Hematopoietic multipotent progenitor cell treated with erythropoietin and hydrocortisone succinate and interleukin-3 and kit ligand, for 8 days (in vitro differentiated cells): ENCODE measurements at places on chromosomes 7 and 10.

GRCh38 chr7:118590107-118590506 lies 365.6 kb downstream of the ANKRD7 start:
- DNase-seq = peak; percentile 38

GRCh38 chr10:86440874-86441843 lies 74.6 kb upstream of the GRID1 start:
- no peak for DNase-seq

DNA sequence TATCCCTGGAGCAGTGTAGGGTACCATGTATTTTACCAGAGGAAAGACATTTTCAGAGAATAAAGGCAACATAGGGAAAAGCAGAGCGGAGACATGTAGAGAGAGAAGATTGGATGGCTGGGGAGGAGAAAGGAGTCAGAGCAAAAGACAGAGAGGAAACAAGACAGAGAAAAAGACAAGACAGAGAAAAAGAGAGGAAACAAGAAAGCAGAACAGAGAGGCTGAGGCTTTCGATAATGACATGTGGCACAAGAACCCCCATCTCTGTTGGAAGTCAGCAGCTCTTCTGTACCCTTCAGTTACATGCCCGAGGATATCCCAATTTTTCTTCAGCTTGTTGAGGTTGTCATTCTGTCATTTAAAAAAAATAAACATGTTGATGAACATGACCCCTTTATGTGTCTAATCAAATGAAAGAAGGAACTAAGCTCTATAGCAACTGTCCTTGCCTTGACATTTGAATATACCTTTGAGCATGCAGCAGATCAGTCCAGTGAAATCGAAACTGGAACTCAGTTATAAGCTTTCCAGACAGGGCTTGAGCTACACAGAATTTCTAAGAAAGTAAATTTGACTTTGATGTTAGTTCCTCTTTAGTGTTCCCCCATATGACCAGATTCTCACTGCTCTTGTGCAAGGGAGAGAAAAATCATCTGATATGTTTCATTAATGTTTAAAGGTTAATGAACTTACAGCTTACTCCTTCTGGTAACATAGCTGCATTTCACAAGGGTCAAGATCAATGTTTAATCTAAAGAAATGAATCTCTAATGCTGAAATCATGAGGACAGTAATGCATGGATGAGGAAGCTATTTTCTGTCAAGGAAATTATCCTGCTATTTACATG lies 75.1 kb upstream of the SP4 start:
- DNase-seq = peak; percentile 43

DNA sequence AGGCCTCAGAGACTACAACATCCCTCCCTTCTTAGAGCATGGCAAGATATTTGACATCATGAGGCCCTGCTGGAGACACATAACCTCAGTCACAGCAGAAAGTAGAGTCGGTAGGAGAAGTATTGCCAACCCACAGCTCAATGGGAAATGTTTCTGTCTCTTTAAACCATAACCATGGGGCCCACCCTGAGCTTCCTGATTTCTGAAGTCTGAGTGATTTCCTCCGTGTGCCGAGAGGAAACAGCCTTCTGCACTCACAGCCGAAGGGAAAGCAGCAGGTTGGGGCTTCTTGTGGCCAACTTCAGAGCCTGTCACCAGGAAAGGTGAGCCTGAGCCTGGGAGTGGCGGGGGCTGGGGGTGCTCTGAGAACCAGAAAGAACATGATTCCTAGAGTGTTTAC lies at the start of gene GIMAP1:
Gene GIMAP1 (plus strand): TSS at position 246 of the 400 bp plus-strand sequence. CDS start 2,435 bp downstream, outside the sequence.
- no peak for DNase-seq

DNA sequence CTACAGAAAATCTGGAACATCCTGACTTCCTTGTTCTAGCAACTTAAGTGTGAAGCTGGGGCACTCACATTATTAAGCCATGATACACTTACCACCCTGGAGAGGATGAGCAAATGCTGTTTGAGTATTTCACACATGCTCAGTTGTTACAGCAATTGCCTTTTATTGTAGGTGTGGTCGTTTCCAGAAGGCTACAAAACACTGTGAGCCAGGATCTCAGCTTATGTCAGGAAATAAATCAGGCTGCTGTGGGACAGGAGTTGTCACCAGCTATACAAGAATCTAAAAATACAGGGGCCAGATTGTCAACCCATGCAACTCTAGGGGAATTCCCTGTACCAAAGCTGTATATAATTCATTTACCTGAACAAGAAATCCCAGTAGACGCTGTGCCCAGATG lies 273.3 kb upstream of the SP4 start:
- no peak for DNase-seq

DNA sequence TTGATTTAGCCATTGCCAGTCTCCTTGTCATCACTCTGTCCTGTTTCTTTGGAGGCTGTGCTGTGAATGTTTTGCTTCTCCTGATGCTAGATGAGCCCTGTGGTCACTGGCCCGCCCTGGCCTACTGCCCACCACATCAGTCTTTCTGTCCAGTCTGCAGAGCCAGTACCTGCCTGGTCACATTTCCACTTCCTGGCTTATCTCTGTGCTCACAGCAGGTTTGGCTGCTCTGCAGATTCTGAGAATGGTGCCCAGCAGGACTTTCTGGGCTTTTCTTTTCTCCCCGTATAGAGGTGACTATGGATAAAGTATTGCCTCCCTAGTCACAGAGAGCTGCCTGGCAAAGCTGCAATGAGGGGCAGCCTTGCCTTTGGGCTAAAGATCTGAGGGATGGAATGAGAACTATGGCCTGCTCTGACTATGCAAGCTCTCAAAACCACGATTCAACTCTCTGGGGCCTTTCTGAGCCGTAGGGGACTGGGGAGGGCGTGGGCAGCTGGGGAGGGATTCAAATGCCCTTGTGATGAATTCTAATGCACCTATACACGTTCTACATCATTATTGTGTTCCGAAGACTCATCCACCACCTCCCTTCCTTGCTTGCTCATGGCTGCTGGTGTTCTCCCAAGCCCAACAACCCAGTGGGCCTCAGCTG lies 410.4 kb upstream of the NPVF start:
- DNase-seq = no peak

DNA sequence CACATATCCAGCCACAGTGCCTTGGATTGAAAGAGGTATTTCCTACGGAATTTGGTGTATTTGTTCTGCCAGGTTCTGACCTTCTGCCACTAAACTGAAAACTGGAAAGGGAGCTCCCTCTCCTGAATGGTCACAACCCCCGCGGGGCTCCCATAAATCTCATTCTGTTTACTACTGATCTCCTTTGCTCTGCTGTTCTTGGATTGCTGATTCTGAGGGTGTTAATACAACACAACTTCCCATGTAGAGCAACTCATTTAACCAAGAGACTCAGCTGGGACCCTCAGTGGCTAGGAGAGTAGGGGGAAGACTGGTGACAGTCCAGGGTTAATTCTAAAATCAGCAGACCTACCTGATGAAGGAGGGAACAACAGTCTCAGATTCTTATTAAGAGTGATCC lies 662.9 kb downstream of the INHBA start:
- DNase-seq = no peak

DNA sequence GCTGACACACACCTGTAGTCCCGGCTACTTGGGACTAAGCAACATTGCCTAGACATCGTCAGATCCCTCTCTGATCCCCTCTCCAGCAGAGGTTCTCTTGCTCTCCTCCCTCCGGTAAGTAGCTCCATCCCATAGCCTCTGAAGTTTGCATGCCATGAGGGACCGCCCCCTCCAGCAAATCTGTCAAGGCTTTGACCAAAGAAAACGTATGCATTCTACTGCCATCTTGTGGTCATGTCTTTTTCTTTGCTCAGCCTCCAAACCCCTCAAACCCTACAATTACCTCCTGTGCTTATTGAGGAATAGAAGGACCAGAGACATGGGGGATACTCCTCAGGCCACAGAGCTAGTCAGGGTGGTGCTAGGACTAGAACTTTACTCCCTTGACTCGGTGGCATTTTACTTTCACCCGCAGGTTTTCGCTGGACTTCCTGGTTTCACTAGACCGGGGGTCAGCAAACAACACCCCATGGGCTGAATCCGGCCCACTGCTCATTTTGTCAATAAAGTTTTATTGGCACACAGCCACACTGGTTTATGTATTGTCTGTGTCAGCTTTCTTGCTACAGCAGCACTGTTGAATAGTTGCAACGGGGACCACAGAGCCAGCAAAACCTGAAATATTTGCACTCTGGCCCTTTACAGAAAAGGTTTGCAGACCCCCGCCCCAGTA lies 202.6 kb upstream of the FOXK1 start:
- DNase-seq = peak; percentile 67

GRCh38 chr10:27696466-27696865 lies 49.2 kb downstream of the MKX start:
- no peak for DNase-seq

DNA sequence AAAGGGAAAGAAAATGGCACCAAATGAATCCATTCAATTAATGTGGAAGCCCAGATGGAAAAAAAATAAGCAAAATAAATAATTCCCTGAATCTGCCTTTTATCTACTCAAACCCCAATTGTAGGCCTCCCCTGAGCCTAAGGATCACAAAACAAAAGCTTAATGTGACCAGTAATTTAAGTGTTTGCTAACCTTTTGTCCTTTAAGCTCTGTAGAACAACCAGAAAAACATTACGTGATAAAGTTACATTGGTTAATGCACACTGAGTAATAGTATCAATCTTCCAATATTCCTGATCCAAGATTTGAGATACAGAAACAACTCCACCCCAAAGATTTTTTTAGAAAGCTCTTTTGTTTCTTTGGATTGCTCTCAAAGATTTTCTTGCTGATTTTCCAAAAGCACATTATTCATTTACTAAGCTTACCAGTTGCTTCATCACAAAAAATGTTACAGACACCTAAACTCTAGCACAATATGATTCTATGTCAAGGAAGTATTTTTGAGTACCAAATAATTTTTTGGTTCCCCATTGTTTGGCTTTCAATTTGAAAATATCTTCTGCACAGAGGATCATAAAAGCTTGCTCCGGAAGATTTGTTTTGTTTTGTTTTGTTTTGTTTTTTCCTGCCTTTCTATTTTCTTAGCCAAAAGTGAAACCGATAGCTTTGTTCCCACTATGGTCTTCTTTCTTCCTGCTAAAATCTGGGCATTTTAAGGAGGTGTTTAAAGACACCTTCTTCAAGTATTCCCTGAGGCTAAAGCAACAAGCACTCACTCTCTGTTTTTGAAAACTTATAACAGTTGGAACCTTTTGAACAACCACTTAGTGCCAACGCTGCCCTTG lies 54.2 kb downstream of the TRIL start:
- no peak for DNase-seq

DNA sequence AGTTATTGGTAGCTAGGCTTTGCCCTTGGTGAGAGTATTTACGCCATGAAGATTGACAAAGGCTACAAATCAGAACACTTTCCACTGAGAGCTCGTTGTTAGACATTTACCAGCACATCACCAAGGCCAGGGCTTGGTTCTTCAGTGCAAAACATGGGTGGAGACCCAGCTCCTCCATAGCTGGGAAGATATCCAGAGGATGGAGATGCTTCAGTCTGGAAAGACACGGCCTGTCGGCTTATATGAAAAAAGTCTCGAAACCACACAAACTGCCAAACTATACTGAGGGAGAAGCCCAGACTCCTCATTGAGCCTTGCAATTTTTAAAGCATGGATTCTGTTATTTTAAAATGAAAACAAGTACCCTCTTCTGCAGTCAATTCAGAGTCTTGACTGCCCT lies 83.4 kb upstream of the ANLN start:
- DNase-seq = no peak

DNA sequence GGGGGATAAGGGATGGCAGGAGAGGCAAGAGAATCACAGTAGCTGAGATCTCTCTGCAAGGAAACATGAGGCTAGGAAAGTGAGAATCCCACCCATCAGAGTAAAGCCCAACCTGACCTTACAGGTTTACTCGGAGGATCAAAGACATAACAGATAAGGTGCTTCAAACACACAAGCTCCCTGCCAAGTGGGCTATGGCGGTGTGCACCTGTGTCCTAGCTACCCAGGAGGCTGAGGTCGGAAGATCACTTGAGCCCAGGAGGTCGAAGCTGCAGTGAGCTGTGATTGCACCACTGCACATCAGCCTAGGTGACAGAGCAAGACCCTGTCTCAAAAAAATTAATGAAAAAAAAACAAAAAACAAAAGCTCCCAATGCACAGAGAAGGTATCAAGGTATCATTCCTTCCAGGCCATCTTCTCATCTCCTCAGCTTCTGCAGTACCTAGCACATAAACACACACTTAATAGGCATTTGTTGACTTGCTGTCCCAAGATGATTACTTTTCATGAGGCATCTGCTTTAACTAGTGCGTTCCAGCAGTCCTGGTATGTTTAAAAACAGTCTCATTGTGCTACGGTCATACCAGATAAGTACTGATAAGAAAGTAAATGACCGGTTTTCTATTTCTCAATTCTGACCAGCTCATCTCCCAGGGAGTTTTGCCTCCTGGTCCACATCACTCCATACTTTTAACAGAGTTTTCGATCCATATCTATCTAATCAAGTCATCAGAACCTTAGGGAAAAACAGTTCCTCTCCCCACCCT lies 13.3 kb downstream of the GNA12 start:
- DNase-seq = no peak

DNA sequence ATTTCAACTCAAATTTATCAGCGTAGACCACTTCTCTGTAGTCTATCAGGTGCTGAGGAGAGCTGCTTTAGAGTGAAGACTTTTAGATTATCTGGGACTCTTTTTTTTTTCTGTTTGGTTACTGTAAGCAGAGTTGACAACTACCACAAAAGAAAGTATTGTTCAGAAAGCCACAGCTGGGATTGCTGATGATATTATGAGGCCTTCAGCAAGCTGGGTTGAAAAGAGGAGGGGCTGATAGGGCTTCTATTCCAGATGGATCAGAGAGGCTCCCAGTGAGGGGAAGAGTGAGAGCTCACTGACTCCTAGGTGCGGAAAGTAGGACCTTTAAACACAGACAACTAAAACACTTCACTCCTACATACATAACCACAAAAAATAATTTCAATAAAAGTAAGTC lies 188.5 kb upstream of the FERD3L start:
- DNase-seq = no peak

- no peak for DNase-seq
Measured at GRCh38 chr10:17729630-17730029, 22.4 kb upstream of the TMEM236 start.

DNA sequence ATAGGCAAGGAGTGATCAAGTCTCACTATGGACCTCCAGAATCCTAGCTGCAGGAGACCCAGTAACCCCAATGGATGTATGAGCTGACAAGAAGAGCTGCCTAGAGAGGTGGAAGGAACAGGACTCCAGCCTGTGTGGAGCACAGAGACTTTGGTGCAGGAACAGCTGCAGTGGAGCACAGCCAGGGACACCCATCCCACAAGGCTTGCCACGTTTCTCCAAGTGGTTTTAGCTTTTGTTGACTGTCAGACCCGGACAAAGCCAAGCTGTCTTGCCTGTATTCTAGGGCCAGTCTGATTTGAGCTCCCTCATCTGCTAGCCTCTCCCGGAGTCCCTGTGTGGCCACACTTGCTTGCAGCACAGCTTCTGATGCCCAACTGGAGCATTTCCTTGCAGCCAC lies 224.7 kb downstream of the CHRM2 start:
- no peak for DNase-seq

GRCh38 chr7:157707983-157708918 lies 371.4 kb downstream of the DNAJB6 start:
- DNase-seq = no peak

- DNase-seq = no peak
Measured at GRCh38 chr10:87534173-87534858, 29.6 kb downstream of the MINPP1 start.

- DNase-seq = no peak
Measured at GRCh38 chr7:11252011-11252607, 278.4 kb downstream of the PHF14 start.

- no peak for DNase-seq
Measured at GRCh38 chr7:78164459-78164858, 365.9 kb downstream of the PHTF2 start.
